Nephron progenitor cell (in vitro differentiated cells): ENCODE measurements at places on chromosomes 1 and 21.
A peak's percentile ranks its signal among the peaks of the same experiment; 100 is the strongest.

GRCh38 chr1:3459940-3460671 is 5.6 kb downstream of the ARHGEF16 start:
- DNase-seq = no peak

DNA sequence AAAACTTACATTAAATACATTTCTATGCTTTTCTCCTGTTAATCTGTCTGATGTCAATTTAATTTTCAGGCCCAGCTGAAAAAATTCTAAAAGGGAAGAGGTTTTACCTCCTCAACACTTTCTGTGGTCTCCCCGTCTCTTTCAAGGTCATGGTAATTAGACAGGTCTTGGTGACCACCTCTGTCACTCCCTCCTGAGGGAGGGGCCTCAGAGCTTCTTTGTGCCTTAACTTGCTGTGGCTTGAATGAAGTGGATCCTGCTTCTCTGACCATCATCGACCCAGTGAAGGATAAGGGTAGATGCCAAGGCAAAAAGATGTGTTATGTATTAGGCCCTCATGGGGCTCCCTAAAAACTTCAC is 40.8 kb upstream of the OSBPL9 start:
- DNase-seq = no peak

DNA sequence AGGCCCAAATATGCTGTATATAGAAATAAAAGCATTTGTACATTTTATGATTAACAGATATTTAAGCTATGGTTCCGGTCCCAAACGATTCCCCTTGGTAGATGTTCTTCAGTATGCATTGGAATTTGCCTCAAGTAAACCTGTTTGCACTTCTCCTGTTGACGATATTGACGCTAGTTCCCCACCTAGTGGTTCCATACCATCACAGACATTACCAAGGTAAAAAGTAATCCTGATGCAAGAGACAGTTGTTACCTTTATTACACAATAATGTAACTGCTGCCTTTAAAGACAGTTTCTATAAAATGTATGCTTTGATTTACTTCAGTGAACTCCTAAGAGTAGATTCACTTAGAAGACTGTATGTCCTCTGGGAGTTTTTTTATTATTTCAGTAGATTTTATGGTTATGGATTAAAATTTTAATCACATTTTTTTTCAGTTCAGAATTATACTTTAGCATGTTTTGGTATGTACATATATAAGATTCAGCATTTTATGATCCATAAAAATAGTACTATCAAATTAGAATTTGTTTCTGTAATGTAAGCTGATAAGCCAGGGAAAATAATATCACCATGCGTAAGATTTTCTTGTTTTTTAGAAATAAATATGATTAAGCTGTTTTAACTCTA is 96.5 kb downstream of the USP25 start:
- peak; percentile 5 for DNase-seq

GRCh38 chr1:218848009-218848408 is 325.7 kb upstream of the LYPLAL1 start:
- DNase-seq = no peak

DNA sequence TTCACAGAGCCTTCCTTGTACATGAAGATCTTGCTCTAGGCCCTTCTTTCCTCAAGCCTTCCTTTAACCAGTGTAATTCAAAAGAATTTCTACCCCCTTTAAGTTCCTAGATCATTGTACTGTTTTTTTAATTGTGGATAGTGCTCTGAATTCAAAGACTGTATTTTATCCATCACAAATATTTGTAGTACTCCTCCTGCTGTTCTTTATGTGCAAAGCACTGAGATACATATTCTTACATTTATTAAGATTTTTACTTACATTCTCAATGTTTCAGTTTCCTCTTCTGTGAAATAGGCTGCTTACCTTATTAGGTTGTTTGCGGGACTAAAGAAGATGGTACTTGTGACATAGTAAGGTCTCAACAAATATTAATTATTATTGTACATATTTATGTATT is 168.8 kb upstream of the PDE4B start:
- DNase-seq = no peak

DNA sequence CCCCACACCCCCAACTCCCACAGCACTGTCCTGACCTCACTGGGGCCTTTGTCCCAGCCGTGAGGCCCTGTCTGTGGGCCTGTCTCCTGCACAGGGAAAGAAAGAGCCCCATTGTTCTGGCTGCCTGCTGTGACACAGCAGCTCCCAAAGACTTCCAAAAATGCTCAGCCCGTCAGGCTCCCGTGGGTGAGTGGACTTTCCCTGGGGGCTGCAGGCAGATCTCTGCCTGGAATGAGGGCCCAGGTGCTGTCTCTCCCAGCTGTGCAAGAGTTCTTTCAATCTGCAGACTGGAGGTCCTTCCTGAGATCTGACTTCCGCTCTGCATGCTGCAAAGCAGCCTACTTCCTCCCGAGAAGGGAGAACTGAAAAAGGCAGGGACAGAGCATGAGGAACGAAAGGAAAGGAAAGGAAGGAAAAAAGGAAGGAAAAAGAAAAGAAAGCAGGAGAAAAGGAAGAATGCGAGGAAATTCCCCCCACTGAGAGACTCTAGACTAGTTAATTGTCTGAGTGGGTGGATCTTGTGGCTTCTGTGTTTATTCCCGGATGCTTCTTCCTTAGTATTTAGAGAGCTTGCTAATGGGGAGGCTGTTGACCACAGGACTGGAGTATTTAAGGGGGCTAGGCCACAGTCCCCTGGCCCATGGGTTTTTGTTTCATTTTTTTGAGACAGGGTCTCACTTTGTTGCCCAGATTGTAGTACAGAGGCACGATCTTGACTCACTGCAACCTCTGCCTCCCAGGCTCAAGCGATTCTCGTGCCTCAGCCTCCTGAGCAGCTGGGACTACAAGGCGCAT is 15.0 kb downstream of the NES start:
- no peak for DNase-seq

- DNase-seq = no peak
Measured at GRCh38 chr1:165452336-165453130, 7.6 kb upstream of the RXRG start.

- no peak for DNase-seq
Measured at GRCh38 chr1:33425900-33426299, 5.0 kb downstream of the PHC2 start.

- no peak for DNase-seq
Measured at GRCh38 chr1:154320882-154321608, at the start of gene AQP10. Gene AQP10, plus strand, starts transcription at chr1:154321093. Its CDS starts 63 bp downstream, at chr1:154321156.

DNA sequence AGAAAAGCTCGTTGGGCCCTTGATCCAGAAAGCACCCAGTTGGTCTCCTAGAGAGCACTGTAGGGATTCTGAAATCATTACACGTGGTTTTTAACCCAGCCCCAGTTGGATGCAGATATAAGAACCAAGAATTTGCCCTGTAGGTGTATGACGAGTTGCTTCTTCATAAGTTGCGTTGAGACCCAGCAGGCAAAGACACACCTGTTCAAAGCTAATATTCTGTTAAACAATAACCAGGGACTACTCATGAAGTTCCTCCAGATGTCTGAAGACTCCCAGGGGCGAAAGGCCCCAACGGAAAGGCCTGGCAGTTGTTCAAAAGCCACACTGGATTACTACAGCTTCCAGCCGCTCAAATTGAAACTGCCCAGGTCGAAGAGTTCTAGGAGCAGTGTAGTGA is 88.6 kb upstream of the HNRNPU start:
- no peak for DNase-seq

DNA sequence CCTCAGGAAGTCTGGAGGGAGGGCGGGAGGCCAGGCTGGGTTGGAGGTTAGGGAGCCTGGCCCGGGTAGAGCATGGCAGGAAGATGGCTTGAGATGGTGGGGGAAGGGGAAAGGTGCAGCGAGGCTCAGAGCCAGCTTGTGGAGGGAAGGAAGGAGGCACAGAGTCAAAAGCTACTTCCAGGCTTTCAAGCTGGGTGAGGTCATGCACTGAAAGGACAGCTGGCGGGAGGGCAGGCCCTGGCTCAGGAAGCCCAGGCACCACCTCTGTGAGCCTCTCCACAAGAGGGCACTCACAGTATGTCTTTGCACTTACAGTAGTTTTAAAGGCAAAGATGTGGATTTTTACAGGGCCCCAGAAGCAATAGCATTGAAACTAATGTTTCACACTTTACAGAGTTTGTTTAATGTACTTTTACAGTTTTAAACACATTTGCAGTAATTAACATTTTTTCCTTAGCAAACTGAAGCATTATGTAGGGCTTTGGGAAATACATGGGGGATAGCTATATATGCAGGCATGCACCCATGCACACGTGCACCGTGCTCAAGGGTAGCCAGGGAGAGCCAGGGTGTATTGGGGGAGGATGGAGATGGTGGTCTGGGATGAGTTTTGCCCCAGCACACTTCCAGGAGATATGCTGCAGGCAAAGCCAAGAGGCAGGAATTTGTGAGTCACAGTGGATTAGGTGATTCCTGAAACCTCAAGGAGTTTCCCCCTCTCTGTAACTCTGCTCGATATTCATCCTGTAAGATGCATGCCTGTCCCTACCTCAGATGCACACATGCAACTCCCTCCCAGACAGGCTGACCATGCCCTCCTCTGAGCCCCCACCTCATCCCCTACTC is 6.1 kb upstream of the ADAM15 start:
- DNase-seq = peak; percentile 62

DNA sequence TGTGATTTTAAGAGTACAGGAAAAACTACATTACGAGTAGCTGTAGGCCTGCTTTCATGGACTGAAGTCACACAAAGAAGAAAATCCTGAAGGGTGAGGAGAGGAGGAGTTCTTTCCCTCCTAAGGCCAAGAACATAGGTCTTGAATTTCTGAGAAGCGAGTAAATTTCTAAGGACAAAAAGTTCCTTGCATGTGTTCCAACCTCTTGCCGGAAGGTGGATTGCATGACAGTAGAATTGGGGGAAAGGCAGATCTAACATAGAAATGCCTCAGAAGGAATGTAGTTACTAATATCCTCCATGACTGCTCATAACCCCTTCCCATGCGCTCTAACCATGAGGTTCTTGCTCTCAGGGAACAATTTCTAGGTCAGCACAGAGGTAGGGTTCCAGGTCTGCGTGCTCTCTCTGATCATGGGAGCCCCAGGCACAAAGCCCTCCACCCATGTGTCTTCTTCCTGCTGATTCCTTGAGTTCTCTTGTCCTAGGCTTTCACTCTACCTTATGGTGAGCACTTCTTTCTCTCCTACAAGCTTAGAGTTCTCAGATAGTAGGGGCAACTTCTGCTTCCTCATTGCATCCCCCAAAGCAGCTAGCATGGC is 13.7 kb downstream of the CD2 start:
- no peak for DNase-seq

DNA sequence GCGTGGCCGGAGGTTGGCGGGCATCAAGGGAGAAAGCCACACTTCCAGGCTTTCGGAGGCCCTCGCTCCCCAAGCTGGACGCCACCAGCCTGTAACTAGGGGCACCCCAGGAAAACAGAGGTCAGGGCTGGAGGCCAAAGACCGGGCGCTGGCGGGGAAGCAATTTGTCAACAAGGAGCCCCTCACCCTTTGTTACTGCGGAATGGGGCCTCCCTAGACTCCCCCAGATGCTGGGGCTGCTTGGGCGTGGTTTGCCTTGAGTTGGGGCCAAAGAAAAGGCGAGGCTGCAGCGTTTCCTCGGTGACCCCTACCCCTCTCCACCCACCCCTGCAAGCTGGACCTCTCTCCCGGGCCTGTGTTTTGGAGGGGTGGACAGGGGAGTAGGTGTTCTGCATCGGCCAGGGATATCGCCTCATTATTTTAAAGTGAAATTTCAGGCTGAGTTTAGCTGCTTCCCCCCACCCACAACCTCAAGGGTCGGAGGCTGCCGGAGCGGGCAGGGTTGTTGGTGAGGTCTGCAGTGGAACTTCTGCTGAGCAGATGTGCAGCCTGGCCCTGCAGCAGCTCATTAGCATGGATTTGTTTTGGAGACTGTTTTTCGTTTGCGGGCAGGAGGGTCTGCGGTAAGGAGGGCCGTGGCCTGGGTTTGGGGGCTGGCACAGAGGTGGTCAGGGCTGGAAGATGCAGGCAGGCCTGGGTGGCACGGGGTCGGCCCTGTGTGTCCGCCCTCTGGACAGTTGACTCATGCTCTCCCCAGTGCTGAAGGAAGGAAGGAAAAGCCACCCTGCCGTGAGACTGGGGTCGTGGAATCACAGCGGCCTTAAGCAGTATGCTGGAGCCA is 1.5 kb downstream of the NBL1 start:
- DNase-seq = no peak

- DNase-seq = no peak
Measured at GRCh38 chr1:100606438-100606837, 68.5 kb downstream of the GPR88 start.
